ENCODE measurements at places on chromosomes 3 and 15.
A peak's percentile ranks its signal among the peaks of the same experiment; 100 is the strongest.

DNA sequence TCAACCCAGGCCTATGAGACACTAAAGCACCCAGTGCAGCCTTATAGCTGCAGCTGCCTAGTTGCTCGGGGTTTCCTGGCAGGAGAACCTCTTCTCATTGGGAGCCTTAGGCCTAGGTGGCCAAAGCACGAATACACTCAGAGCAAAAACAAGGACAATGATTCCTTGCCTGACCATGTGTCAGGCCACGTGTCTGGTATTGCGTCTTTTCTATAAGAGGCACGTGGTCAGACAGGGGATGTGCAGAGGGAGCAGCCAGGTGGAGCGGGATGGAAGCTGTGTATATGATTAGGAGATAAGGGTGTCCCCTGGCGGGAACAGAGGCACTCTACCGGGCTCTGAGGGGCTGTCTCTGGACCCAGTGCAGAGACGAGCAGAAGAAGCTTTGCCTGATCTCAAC lies 26.4 kb downstream of the SLC22A14 start:
- H3K4me1 ChIP-seq: no peaks in the 10 kb centered on the region
- H3K27me3 ChIP-seq: no peaks in the 10 kb centered on the region
- DNase-seq: no peak
- no peak overlapping the region for H3K4me3 ChIP-seq
- no peak overlapping the region for H3K27ac ChIP-seq
- H3K36me3 ChIP-seq: no peaks in the 10 kb centered on the region

GRCh38 chr15:74302821-74303359 lies 64.6 kb downstream of the CYP11A1 start:
- H3K27me3 ChIP-seq: no peaks in the 10 kb centered on the region
- H3K27ac ChIP-seq: no peak overlapping the region
- no peak for DNase-seq
- H3K4me3 ChIP-seq: no peak overlapping the region

- no peaks in the 10 kb centered on the region for H3K36me3 ChIP-seq
- DNase-seq: no peak
- H3K27me3 ChIP-seq: no peaks in the 10 kb centered on the region
- H3K4me1 ChIP-seq: no peaks in the 10 kb centered on the region
- no peak overlapping the region for H3K27ac ChIP-seq
These were observed 68.7 kb downstream of the GAP43 start for GRCh38 chr3:115691964-115692363.

- H3K4me3 ChIP-seq: no peak overlapping the region
- H3K36me3 ChIP-seq: no peaks in the 10 kb centered on the region
- no peak for DNase-seq
- no peaks in the 10 kb centered on the region for H3K4me1 ChIP-seq
- H3K27ac ChIP-seq: no peak overlapping the region
These were observed 13.7 kb upstream of the U2SURP start for GRCh38 chr3:142987707-142988106.

GRCh38 chr3:186493525-186494255 lies 50.5 kb downstream of the CRYGS start:
- H3K4me3 ChIP-seq: peak overlapping the region; percentile 37
- DNase-seq: no peak
- no peaks in the 10 kb centered on the region for H3K27me3 ChIP-seq
- H3K27ac ChIP-seq: peak overlapping the region; percentile 69

DNA sequence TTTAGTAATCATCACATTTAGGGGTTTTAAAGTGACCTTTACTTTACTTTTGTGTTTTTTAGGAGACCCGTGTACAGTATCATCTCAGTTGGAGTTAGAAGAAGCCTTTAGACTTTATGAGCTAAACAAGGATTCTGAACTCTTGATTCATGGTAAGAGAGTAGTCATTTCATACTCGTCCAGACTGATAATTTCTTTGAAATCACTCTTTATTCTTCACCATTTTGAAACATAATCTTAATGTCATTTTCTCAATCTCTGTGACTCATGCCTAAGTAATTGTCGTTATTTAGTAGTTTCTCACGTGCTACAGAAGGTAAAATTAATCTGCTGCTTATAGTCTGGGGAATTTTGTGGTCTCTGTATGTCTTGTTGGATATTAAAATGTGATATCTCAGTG lies 37.7 kb downstream of the PRKCI start:
- H3K27ac ChIP-seq: no peak overlapping the region
- peaks cover 10% of the 10 kb centered on the region for H3K36me3 ChIP-seq
- H3K27me3 ChIP-seq: no peaks in the 10 kb centered on the region
- H3K4me3 ChIP-seq: no peak overlapping the region
- no peak for DNase-seq

DNA sequence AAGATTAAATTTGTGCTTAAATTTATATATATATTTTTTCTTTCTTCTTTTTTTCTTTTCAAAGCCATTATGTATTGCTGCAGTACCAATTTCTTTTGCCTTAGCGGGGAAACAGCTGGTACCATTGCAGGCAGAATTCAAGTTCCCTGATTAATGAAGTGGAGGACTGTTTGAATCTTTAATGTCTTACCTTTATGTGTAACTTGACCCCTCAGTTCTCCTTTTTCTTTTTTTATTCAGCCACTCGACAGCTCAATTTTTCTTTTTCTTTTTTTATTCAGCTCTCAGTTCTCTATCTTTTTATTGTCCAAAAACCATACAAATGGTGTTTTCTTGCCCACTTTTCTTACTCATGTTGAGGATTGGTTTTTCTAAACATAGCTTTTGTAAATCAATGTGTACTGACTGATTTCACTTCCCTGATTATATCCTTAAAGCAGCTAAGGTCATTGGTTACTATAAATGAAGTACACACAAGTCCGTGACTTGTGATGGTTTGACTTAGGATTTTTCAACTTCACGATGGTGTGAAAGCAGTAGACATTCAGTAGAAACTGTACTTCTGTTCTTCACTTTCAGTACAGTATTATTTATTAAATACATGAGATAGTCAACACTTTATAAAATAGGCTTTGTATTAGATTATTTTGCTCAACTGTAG lies 22.8 kb downstream of the ATP2C1 start:
- no peak overlapping the region for H3K4me3 ChIP-seq
- no peak for DNase-seq
- H3K27me3 ChIP-seq: no peaks in the 10 kb centered on the region

Measured in ascending aorta (tissue), 2 donors.